ENCODE measurements at places on chromosomes 7 and 10.

- no peak overlapping the region for H3K27ac ChIP-seq
- H3K4me1 ChIP-seq, result no peaks in the 10 kb centered on the region
- no peak overlapping the region for H3K4me3 ChIP-seq
- no peaks in the 10 kb centered on the region for H3K27me3 ChIP-seq
- H3K36me3 ChIP-seq, result no peaks in the 10 kb centered on the region
- no peak for DNase-seq
Observed at GRCh38 chr10:76885816-76886215, 751.8 kb downstream of the KCNMA1 start.

DNA sequence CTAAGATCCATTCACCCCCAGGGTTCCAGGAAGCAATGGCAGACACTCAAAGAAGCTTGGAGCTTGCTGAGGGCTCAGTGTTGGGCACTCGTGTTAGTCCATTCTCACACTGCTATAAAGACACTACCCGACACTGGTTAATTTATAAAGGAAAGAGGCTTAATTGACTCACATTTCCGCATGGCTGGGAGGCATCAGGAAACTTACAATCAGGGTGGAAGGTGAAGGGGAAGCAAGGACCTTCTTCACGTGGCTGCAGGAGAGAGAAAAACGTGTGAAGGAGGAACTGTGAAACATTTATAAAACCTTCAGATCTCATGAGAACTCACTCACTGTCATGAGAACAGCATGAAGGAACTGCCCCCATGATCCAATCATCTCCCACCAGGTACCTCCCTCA is 44.7 kb upstream of the SMNDC1 start:
- no peaks in the 10 kb centered on the region for H3K27me3 ChIP-seq
- H3K36me3 ChIP-seq, result no peaks in the 10 kb centered on the region
- no peak overlapping the region for H3K27ac ChIP-seq
- H3K4me3 ChIP-seq, result no peak overlapping the region

DNA sequence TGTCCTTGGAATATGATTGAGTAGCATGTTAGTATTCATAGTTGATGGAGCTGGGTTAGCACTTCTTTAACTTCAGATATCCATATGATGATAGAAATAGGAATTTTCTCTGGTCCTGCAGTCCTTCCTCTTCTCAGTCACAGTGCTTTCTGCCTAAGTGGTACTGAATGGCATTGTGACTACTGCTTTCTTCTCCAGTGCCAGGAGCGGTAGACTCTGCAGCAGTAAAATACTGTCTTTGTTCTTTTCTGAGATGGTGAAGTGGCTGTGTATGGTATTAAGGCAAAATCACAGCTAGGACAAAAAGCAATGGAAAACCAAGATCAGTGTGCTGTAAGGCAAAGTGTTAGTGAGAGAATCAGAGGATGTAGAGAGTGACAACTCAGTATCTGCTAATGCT is 46.6 kb downstream of the C1GALT1 start:
- H3K27me3 ChIP-seq, result no peaks in the 10 kb centered on the region
- H3K36me3 ChIP-seq, result no peaks in the 10 kb centered on the region
- no peak overlapping the region for H3K4me3 ChIP-seq
- no peak for DNase-seq
- H3K27ac ChIP-seq, result no peak overlapping the region

GRCh38 chr10:113666682-113667252 is 2.9 kb upstream of the NRAP start:
- no peaks in the 10 kb centered on the region for H3K36me3 ChIP-seq
- H3K4me1 ChIP-seq, result no peaks in the 10 kb centered on the region
- no peaks in the 10 kb centered on the region for H3K27me3 ChIP-seq

- no peaks in the 10 kb centered on the region for H3K27me3 ChIP-seq
- DNase-seq, result no peak
- no peaks in the 10 kb centered on the region for H3K4me1 ChIP-seq
- H3K27ac ChIP-seq, result no peak overlapping the region
- no peak overlapping the region for H3K4me3 ChIP-seq
Observed at GRCh38 chr10:26157734-26158133, 58.8 kb upstream of the GAD2 start.
